ENCODE measurements at places on chromosomes 3 and 15.

DNA sequence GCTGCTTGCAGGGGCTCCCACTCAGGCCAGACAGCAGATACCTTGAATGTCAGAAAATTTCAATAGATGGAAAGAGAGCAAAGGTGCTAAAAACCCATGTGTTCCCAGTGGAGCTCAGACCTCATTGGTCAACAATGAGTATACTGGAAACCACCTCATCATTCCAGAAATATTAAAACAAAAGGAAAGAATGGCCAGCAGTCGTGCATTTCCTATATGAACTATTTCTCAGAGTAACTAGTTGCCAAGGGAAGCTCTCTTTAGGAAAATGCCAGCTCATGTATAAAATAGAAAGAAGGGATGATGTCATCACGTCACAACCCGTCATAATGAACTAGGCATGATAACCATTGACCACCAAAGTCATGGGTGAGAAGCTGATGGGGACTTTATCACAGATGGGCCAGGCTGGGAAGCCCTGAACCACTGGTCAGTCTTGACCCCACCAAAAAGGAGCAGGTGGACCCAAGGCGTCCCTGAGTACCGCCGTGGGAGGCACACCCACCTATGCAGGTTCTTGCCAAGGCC lies 17.5 kb downstream of the DNAJB8 start:
- no peak for DNase-seq

DNA sequence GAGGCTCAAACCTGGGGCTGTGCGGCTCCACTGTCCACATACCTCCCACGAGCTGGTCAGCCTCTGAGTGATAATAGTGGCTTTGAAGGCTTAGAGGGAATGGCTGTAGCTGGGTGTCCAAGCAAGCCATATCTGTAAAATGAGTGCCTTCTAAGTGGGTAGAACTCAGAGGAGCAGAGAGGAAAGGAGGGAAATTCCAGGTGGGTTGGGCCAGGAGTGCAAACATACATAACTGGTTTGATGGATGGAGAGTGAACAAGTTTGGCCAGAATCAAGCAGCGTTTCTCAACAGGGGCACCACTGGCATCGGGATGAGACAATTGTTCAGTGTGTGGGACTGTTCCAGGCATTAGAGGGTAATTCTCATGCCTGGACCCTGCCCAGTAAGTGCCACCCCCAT lies 91.1 kb downstream of the ASB7 start:
- DNase-seq = no peak

- no peak for DNase-seq
Observed at GRCh38 chr3:46089237-46090011, 62.1 kb upstream of the XCR1 start.

DNA sequence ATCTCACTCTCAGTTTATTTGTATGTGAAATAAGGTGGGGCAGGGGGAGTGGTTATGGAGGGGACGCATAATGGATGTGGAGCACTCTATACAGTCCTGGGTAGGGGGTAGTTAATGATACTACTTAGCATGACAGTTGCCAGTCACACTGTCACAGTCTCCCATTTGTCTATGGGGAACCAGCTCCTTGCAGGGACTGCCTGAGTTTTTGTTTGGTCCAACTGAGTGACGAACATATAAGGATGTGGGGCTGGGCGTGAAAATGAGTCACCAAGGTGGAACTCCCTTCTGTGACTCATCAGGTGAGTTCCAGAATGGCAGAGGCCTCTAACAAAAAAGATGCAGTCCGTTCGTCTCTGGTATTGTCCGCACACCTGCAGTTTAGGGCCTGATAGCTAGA lies 235.3 kb upstream of the ST8SIA2 start:
- DNase-seq = no peak

DNA sequence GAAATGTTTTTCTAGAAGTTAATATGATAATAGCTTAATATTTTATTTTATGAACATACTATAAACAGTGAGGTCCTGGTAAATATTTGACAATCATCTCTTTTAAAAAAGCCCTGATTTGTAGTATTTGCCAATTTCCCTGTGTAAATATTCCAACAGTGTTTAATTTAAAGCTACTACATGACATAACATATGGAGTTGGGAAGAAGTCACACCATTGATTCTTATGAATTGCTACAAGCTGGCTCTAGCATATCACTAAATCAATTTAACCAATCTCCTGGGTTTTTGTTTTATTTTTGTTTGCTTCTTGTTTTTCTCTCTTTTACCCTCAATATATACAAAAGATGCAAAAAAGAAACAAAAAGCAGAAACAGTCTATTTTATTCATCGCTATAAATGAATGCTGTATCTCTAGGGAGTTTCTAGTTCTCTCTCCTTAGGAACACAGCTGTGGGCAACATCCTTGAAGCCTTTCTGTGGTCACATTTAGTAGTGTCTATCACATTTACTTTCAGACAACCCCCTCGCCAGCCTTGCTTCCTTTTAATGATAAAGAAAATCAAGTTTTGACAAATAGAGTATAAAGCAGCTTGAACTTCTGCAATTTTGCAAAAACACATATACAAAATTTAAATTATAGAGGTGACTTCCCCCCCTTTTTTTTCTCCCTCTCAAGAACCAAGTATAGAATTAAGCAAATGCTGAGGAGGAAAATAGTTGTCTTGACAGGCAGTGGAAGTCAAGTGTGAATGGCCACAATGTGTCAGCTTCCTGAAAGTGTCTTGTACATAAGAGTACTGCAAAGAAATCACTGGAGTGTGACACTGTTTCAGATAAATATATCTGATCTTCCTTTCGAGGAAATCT lies 21.4 kb downstream of the CCR1 start:
- DNase-seq = no peak

- no peak for DNase-seq
Observed at GRCh38 chr3:193452338-193452737, 73.8 kb upstream of the ATP13A5 start.

DNA sequence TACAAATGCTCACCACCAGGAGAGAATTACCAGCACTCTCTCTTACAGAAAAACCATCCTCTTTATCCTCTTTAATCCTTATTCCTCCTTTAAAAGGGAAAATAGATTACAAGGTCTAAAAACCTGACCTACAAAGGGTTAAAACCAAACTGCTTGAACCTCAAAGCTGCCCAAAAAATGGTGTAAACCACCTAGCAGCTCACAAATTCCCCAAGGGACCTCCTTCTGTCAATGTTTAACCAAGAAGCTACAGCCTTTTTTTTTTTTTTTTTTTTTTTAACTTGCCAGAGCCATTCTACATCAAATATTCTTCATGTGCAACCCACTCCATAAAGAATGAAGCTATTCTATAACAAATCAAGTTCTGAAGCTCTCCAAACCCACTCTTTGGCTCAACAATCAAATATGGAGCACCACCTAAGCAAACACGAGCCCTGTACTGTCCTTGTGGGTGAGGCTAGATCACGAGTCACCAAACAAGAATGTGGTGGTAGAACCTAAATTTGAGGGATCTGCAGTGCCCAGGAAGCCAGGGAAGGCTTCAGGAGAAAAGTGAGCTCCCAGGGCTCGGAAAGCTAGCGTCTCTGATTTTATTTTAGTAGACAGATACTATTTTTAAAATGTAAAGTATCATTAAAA lies 20.1 kb downstream of the OSBPL10 start:
- DNase-seq = no peak

DNA sequence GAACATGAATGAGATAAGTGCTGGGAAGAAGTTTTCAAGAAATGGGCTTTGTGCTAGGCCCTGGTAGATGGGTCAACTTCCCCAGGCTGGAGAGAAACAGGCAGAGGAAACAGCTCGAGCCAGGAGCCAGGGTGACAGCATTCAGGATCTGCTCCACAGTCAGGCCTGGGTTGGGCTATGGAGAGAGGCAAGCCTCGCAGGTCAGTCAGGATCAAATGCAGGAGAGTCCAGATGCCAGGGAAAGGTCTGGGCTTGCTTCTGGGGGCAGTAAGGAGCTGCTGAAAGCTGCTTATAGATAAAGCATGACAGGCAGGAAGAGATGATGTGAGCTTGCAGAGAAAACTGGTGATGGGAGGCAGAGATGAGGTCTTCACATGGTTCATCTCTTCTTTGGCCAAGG lies 11.0 kb upstream of the USP3 start:
- no peak for DNase-seq

DNA sequence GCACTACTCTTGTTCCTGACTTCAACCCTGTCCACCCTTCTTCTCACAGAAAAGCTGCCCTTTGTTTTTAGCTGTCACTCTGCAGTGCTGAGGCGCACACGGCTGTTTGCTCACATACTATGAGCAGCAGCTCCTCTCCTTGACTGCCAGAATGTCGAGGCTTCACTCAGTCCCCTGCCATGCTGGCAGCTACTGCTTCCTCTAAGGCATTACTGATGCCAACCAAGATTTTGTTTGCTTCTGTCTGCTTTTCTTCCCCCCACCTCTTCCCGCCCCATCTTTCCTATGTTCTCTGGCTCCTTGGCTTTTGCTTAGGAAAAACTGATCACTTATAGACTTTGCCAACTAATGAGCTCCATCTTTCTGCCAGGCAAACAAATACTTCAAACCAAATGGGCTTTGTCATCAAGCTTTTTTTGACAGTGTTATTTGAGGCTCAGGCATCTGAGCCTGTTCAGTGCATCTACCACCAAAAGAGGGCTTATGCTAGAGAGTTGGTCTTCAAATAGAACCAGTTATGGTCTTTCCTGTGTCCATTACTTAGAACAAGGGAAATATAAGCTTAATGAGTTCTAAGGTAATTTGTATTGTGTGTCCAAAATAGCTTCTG lies 81.0 kb downstream of the FBXL2 start:
- DNase-seq = no peak

DNA sequence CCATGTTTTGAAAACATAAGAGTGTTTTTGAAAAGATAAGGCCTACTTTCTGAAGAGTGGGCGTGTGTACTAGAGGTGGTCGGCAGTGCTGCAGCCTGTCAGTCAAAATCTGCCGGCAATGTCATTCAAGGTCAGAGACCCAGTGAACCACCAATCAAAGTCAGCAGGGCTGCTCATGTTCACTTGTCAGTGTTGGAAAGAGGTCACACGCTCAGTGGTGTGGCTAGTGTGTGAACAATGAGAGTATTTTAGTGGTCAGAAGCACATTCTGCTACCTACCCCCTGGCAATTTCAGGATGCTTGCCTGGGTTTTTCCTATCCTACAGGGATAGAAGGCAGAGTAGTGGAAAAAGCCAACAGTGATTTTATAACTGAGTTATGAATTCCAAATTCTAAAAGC lies 278.5 kb upstream of the ONECUT1 start:
- no peak for DNase-seq

DNA sequence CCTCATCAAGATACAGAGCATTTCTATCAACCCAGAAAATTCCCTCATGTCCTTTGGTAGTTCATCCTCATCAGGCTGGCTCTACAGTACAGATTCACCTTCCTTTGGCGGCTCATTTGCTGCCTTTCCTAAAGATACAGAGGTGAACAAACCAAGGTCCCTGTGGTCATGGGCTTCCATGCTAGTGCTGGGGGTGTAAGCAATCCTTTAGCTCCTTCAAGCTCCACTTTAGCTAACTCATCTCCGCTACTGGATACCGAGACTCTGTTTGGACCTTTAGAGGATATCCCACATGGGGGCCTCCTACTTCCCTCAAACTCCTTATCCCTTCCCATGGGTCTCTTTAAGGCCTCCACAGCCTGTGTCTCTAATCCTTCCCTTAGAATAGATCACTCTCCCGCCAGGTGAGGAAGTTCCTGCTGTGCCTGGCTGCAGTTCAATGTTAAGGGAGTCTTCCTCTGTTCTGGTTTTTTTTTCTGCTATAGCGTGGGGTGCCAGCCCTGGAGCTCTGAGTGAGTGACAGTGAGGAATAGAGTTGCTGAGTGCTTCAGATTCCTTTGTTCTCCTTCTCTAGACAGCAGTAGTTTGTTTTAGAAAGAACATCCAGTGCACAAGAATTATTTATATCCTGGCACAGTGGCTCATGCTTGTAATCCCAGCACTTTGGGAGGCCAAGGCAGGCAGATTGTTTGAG lies 30.7 kb downstream of the CLEC3B start:
- no peak for DNase-seq

- no peak for DNase-seq
Observed at GRCh38 chr3:137065381-137065780, 107.6 kb downstream of the IL20RB start.

DNA sequence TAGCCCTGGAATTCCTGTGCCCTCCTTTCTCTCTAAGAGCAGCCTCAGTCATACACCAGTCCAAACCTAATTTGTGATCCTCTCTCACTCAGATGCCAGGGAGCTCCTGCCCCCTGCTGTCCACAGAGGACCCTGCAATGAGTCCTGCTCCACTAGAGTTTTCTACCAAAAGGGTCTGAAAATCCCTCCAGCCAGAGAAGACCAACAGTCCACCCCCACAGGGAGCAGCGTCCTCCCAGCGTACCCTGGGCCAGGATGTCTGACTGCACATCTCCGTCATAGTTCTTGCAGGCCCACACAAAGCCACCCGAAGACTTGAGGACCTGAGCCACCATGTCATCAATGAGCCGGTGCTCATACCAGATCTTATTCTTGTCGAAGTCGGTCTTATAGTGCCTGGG lies 15.4 kb downstream of the IDH2 start:
- DNase-seq = no peak

DNA sequence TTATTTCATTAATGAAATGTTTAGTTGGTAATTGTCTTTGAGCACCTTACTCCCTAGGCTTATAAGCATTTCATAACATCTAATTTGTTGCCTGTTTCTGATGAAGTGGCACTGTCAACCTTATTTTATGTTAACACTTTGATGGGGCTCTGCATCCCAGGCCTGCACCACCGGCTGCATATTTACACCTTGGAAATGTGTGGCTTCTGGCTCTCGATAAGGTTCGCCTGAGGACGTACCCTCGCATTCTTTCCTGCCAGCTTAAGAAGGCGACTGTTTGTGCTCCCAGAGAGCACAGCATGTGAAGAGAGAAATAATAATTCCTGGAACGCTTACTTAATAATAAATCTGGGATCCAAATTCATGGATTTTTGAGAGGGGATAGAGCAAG lies 763.3 kb upstream of the CFAP20DC start:
- no peak for DNase-seq

- DNase-seq = peak; percentile 59
Observed at GRCh38 chr3:136075218-136075808, 109.8 kb downstream of the PPP2R3A start.

GRCh38 chr3:141305436-141305835 lies 62.9 kb upstream of the ZBTB38 start:
- no peak for DNase-seq

DNA sequence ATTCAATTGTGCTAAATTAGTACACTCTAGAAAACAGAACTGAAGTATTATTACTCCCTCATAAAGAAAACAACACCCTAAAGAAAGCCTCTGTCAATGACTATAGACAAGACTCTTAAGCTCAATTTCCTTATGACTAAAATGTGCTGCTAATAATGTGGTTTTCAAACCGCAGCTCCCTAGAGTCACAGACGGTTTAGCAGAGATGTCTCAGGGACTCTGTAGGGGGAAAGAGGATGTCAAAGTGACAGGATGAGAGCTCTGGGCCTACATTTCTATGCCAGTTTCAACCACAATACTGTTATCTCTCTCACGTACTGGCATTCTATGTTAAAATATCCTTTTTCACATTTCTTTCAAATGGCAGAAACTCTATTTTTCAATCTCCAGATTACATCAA lies 37.6 kb upstream of the WDR49 start:
- DNase-seq = no peak

- no peak for DNase-seq
Observed at GRCh38 chr3:66487465-66487864, 13.4 kb downstream of the LRIG1 start.

- DNase-seq = no peak
Observed at GRCh38 chr3:37229291-37229690, 54.9 kb upstream of the LRRFIP2 start.

All from NCI-H2029 (cell line).